Stimulated activated CD8-positive, alpha-beta memory T cell treated with anti-CD3 and anti-CD28 coated beads, Interleukin-7, amount 100 ng/mL, for 48 hours (primary cell): ENCODE measurements at places on chromosomes 4 and X.

DNA sequence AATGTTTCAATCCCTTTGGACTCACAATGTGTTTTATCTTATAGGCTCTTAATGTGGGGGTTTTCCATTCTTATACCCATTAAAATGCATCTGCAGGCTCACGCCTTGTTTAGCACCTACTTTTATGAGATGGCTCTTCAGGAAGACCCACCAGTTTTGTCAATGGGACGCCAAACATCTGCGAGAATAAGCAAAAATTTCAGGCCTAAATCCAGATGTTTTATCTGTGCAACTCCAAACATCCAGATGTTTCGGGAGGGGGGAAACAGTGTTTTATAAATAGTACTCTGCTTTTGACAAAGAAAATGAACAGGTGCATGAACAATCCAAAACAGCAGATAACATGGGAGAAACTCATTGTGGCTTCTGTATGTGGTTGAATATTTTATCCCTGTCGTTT, 342.8 kb downstream of the DHX15 start:
- DNase-seq = no peak

DNA sequence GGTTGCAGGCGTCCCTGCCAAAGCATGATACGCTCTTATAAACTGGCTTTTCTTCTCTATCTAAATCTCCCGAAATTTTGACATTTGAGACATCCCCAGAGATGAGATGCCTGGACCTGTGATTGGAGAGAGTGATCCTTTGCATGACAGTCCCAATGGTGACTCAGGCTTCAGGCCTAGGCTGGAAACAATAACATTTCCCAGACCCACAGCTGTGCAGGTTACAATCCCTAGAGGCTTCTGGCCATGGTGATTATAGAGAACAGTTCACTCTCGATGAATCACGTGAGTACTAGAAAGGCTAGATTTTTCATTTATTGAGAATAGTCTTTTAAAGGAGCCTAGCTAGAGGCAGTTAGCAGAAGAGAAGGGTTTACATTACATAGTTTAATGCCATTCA, 75.9 kb downstream of the SPATA18 start:
- no peak for DNase-seq

GRCh38 chr4:110075083-110075738, 123.2 kb downstream of the ELOVL6 start:
- no peak for DNase-seq

GRCh38 chr4:46442963-46443362, 53.0 kb upstream of the GABRA2 start:
- DNase-seq = no peak

- DNase-seq = no peak
Measured at GRCh38 chrX:22538580-22538979, 265.9 kb downstream of the CBLL2 start.

DNA sequence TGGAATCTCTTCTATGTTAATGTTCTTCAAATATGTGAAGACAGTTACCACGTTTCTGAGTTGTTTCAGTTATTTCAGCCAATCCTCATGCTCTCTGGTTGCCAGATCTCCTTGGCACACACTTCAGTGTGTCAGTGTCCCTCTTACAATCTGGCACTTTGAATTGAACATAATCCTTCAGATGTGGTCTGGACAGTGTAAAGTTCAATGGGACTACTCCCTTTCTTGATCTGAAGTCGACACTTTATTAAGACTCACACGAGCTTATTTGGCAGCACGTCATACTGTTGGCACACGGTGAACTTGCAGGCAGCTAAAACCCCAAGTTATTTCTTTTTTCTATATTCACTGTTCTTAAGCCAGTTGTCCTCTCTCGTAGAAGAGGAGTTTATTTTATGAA, 28.2 kb downstream of the ARSJ start:
- DNase-seq = no peak

- DNase-seq = no peak
Measured at GRCh38 chr4:184907216-184907615, 81.4 kb upstream of the ACSL1 start.

- no peak for DNase-seq
Measured at GRCh38 chr4:1896658-1896991, 25.4 kb downstream of the NSD2 start.

GRCh38 chr4:19729886-19730651, 521.6 kb upstream of the SLIT2 start:
- DNase-seq = no peak

DNA sequence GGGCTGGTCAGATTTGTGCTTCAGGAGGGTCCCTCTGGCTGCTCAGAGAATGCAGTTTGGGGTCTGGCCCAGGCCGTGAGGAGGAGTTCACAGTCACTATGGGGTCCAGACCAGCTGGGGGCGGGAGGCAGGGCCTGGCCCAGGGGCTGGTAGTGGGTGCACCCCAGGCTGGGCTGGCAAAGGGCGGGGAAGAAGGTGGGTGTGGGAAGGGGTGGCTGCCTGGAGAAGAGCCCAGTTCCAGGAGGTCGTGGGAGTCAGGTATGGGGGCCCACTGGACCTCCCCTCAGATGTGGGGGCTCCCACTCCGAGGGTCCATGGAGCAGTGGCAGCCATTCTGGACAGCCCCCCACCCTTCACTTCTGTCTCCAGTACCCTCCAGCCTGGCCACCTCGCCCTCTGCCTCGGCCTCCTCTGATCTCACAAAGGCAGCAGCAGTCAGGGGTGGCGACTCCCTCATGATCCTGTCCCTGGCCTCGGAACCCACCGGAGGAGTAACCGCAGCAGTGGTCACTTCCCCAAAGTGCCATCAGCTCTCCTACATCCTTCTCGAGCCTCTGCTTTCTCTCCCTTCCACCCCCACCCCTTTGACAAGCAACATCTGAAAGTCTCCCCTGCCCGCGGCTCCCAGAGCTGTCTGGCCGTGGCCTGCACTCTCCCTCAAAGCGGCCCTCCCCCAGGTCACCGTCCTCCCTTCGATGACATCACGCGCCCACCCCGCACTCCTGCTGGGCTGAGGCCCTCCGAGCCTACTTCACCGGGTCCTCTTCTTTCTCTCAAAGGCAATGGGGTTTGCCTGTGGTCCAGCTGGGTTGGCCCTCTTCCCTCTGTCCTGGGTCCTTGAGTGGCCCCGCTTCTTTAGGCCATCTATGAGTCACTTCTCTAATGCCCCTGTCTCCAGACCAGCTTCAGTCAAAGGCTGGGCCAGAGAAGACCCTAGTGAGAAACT, 1.7 kb upstream of the SLC6A8 start:
- no peak for DNase-seq

DNA sequence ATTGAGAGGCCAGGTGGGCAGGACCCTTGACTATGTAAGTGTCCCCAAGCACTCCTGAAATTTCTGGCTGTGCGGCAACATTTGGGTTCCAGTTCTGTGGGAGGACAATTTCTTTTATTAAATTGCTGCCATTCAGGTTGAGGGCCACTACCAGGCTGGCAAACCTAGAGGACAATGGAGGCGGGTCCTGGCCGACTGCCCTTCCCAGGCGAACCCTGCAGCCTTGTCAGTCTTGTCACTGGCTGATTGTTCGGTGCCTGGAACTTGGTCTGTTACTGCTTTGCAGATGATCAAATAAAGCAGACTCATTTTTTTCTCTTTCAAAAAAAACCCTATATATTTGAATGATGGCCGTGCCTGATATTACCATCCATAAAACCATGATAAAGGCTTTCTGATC, 6.6 kb upstream of the TMEM128 start:
- DNase-seq = no peak

GRCh38 chrX:130539721-130540321, 138.0 kb downstream of the RBMX2 start:
- DNase-seq = no peak

DNA sequence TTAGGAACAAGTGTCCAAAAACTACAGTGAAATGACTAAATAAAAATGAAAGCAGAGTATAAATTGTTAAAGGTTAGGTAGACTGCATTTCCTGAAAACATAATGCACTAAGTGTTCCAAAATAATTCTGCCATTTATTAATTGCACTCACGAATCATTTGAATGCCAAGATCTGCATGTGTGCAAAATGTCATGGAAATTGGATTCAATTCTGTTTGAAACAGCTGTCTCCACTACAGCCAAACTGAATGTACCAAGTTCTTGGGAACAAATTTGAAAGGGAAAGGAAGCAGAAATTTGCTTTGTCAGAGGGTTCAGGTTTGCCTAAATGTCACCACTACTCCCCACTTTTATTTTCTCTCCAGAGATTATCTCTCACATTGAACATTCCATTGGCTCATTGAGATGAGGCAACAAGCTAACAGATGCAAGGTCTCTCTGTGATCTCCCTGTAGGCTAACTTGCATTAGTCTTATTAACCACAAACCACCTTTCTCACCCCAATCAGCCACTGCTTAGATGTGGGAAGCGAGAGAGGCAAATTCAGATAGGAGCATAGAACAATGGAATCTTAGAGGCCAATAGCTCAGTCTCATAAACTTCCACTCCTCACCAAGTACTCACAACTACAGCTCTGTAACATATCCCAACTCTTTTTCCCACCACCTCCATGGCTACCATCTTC, 226.6 kb downstream of the KDR start:
- DNase-seq = no peak

DNA sequence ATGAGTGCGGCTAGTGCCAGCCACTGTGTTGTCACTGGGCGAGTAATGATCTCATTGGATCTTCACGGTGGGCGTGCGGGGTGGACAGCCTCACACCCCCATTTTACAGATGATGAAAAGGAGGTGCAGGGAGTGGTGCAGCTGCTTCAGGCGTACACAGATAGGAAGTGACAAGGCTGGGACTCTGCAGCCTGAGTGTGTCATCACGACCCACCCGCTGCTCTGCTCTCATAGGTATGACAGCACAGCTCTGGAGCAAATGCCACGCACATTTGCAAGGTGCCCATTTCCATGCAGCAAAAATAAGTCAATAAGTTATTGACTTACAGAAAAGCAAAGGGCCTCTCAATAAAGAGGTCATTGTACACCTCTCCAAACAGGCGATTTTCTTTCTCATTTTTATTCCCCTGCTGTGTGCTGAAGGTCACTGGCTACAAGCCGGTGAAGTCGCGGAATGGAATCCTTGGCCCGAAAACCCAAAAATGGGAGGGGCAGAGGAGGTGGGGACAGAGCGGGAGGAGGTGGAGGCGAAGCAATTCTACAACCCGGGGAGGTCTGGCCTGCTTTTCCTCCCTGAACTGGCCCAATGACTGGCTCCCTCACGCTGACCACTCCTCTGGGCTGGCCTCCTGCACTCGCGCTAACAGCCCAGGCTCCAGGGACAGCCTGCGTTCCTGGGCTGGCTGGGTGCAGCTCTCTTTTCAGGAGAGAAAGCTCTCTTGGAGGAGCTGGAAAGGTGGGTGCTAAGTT, at the start of gene SOD3:
Gene SOD3, plus strand, starts transcription at position 658 of the 750 bp plus-strand sequence. CDS start 3,949 bp downstream, outside the sequence.
- no peak for DNase-seq

DNA sequence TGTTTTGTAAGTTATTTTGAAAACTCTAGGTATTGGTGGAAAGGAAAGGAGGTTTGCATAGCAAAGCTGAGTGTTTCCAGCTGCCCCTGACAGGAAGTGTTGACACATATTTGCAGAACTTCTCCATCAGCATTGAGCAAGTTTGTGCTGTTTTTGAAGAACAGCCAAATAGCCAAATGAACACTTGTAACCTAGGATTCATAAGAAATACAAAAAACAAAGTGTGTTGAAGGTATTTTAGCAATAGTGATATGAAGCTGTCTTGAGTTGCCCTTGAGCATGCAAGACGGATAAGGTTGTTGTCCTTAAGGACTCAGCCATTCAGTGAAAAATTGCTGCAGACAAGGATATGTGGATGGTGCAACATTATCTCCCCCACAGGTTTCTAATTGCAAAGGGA, 68.3 kb upstream of the PGM2 start:
- no peak for DNase-seq

DNA sequence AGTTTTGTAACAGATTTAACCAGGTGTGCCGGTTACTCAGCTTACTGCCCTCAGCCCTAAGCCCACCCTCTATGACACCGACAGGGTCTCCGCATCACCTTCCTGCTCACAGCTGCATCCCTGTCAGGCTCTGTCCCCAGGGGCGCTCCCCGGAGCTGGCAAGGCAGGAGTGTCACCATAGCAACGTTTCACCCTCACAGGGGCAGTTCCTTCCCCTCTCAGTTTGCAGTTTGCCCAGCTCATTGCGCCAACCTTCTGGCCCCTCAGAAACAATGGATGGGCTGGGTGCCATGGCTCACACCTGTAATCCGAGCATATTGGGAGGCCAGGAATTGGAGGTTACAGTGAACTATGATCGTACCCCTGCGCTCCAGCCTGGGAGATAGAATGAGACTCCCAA, 42.6 kb downstream of the RGS12 start:
- no peak for DNase-seq

GRCh38 chr4:100742045-100742444, 224.2 kb upstream of the EMCN start:
- no peak for DNase-seq

- no peak for DNase-seq
Measured at GRCh38 chr4:73575660-73576059, 44.6 kb downstream of the RASSF6 start.

DNA sequence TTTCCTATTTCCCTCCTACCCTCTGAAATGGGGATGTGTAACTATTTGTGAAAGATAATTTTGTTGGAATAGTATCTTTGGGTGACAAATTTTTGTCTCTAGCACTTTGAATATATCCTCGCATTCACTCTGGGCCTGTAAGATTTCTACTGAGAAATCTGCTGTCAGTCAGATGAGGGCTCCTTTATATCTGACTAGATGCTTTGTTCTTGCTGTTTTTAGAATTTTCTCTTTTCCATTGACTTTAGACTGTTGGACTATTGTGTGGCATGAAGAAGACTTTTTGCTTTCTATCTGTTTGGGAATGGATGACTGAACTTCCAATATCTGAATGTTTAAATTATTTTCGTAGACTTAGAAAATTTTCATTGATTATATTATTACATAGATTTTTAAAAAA, 54.2 kb upstream of the GRID2 start:
- no peak for DNase-seq

GRCh38 chr4:139629436-139630125, 36.0 kb upstream of the MGST2 start:
- no peak for DNase-seq

DNA sequence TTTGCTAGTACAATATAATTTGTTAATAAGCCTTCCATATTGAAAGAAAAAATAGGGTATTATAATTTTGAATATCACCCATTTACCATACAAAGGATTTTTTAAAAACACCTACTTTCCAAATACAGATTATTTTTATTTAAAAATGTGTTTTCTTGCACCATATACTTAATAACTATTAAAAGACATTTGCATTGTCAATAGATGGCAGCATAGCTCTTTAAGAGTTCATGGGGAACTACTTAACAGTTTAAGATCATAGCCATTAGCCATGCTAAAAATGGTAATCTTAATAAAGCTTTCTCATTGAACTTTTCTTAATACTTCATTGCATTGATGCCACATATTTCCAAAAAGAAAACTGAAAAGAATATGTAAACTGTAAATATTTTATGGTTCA, 1995.9 kb downstream of the C4orf33 start:
- DNase-seq = no peak

- DNase-seq = no peak
Measured at GRCh38 chr4:41935652-41936021, 408 bp downstream of the TMEM33 start.

DNA sequence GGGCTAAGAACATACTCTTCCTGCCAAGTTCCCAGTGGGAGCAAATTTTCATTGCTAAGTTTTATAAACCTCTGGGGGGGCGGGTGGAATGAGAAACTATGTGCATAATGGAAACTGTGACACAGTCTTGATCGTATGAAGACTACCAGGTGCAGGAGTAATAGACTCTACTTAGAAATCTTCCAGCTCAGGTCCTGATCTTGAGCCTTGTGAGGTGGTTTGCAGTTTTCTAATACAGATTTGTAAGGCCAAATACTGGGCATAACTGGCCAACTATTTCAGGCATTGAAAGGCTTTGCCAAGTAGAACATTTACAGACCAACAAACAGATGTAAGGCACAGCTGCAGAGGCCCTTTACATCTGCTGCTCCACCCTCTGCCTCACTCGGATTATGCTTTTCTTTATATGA, 89.7 kb upstream of the CBR4 start:
- no peak for DNase-seq
